ENCODE measurements at places on chromosomes 5 and 9.

GRCh38 chr5:8613078-8613685, 744.2 kb downstream of the MTRR start:
- no peak overlapping the region for H3K4me3 ChIP-seq
- H3K36me3 ChIP-seq, result no peaks in the 10 kb centered on the region
- H3K4me1 ChIP-seq, result no peaks in the 10 kb centered on the region
- H3K27ac ChIP-seq, result no peak overlapping the region
- no peak for DNase-seq

DNA sequence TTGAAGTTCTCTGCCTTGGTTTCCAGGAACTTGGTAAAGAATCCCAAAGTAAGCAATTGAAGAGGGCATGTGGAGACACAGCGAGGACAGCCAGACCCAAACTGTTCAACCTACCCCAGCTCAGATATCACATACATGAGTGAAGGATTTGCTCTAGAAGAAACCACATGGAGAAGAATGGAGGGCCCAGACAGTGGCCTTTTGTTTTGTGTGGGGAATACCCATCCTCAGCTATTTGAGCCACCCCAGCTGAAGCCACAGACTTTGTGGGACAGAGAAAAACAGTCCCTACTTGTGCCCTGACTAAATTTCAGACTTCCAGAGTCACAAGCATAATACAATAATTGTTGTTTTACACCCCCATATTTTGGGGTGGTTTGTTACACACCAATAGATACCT, 387.1 kb downstream of the ZSWIM6 start:
- no peak for DNase-seq
- no peaks in the 10 kb centered on the region for H3K36me3 ChIP-seq
- H3K4me1 ChIP-seq, result no peaks in the 10 kb centered on the region
- no peak overlapping the region for H3K4me3 ChIP-seq

DNA sequence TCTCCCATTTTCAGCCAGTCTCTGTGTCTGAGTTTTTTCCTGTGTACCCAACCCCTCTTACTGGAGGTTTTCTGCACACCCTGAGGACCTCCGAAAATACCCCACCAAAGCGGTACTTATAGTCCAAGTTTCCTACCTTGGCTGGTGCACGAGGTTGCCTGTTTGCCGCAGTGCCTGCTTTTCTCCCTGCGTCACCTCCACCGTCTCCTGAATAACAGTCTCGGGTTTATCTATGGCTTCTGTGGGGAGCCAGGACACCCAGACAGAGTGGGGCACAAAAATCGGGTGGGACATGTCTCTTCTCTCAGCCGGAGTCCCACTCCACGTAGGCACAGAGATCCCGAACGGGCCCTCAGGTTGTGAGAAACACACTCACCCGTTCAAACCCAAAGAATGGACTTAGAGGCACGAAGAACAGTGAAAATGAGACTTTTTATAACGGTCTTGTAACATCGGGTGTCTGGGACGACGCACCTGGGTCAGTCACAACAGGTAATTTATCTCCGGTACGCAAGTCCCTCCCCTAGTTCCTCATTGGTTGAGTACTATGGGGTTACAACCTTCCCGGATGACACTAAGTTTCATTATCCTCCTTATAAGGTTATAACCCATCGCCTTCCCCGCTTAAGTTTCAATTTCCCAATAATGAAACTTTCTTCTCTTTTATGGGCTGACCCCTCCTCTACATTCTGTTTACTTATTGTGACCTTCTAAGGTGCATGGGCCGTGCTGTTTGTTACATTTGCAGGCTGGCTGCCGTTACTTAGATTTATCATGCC, 970.2 kb upstream of the COX7C start:
- no peaks in the 10 kb centered on the region for H3K36me3 ChIP-seq
- H3K27me3 ChIP-seq, result no peaks in the 10 kb centered on the region
- H3K4me3 ChIP-seq, result no peak overlapping the region
- H3K27ac ChIP-seq, result no peak overlapping the region
- DNase-seq, result no peak

- DNase-seq, result no peak
- no peaks in the 10 kb centered on the region for H3K4me1 ChIP-seq
- no peak overlapping the region for H3K4me3 ChIP-seq
- H3K36me3 ChIP-seq, result peaks cover 2% of the 10 kb centered on the region
- H3K27ac ChIP-seq, result no peak overlapping the region
These were observed 57.2 kb upstream of the RIC1 start for GRCh38 chr9:5571629-5572232.

- no peaks in the 10 kb centered on the region for H3K4me1 ChIP-seq
- H3K27me3 ChIP-seq, result peaks cover 63% of the 10 kb centered on the region
- no peaks in the 10 kb centered on the region for H3K36me3 ChIP-seq
- no peak for DNase-seq
These were observed 44.9 kb downstream of the SLC6A3 start for GRCh38 chr5:1400211-1400855.

DNA sequence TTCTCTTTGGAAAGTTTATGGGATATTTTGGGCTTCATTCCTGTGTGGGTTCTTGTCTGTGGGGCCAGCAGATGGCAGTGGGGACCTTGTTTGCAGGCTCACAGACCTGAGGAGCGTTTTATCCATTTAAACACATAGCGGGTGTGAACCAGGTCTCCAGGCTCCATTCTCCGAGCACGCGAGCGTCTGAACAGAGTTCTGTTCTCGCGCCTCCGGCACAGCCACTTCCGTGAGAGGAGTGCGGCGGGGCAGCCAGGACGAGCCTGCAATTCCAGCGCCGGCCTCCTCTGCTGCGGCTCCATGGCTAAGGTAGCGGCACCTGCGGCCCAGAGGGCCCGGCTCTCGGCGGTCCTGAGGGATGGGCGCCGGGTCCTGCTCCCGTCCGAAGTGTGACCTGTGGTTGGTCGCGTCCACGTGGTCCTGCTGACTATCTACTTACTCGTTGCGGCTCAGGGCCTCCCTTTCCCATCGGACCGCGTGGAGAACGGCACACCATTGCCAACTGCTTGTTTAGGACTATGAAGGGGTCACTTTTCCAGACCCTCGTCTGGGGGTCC, 7.3 kb downstream of the NRARP start:
- no peak for DNase-seq
- H3K4me1 ChIP-seq, result peaks cover 13% of the 10 kb centered on the region
- no peak overlapping the region for H3K27ac ChIP-seq
- no peaks in the 10 kb centered on the region for H3K36me3 ChIP-seq

Measured in mesothelial cell of epicardium (in vitro differentiated cells).